ENCODE measurements at places on chromosomes 13 and 19.

- DNase-seq: no peak
Observed at GRCh38 chr19:16364231-16364865, 39.7 kb downstream of the KLF2 start.

DNA sequence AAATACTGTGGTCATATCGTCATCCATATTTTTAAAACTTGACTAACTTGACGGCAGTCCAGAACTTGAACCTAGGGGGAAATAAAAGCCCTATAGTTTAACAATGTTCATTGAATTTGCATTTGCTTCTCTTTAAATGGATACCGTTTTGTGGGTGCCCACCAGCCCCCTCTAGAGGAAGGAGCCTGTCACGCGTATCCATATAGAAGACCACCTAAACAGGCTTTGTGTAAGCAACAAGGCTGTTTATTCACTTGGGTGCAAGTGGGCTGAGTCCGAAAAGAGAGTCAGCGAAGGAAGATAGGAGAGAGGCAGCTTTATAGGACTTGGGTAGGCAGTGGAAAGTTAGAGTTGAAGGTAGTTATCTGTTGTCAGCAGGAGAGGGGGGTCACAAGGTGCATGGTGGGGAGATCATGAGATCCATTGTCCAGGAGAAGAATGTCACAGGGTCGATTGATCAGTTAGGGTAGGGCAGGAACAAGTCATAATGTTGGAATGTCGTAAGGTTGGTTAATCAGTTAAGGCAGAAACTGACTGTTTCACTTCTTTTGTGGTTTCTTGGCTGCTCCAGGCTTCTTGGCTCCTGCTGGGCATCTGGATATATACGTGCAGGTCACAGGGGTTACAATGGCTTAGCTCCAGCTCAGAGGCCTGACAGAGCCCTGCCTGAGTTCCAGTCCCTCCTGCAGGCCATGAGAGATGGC is 42.5 kb upstream of the ANKRD10 start:
- DNase-seq: no peak

GRCh38 chr13:91360246-91360751 is 12.8 kb downstream of the MIR17HG start:
- no peak for DNase-seq

DNA sequence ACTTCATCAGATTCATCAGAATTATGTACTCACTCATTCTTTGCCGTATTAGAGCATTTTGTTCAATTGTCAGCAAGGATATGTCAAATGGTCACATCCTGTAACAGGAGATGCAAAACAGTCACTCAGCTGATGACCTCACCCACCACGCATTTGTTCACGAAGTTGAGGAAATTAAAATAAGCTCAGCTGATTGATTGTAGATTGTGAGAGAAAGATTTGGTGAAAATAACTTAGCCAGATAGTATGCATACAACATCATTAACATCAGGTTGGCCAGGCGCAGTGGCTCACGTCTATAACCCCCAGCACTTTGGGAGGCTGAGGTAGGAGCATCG is 22.6 kb upstream of the CDC16 start:
- no peak for DNase-seq

DNA sequence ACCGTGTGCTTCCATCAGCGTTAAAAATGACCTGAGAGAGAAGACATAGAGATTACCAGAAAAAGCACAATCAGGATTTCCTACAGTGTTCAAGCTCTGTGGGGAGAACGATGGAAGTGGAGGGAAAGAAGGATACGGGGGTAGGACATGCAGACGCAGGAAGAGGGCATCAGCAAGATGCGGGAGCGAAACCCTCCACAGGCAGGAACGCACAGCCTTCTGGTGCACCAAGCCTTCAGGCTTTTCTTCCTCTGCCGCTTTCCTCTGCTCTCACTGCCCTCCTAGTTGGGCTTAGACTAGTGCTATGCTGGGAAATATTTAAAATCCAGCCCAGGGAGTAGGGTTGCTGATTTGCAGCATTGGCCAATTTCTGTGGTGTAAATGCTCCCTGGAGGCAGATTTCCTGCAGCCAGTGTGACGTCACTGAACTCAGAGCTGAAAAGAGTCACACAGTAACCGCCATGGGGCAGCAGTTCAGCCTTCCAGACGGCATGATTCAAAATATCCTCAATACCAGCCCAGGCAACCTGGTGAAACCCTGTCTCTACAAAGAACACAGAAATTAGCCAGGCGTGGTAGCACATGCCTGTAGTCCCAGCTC is 205.1 kb upstream of the SOX1 start:
- DNase-seq: no peak
